ENCODE measurements at places on chromosomes 6 and 20. TPM values are rescaled to one million over a fixed set of nuclear protein-coding genes. Genes with fewer than 3 reads are reported as not detected.

SEMG1 gene
- not detected for total RNA-seq

MATN4 gene
- not detected for total RNA-seq

IMPG1 gene
- total RNA-seq: not detected

MAPK14 gene
- 59.7 TPM for total RNA-seq

VARS1 gene
- 74.6 TPM for total RNA-seq

SLC22A2 gene
- not detected for total RNA-seq

TAP2 gene
- 170 TPM for total RNA-seq

GNAS-AS1 gene
- total RNA-seq: 1.7 TPM

AIF1 gene
- 46.1 TPM for total RNA-seq

Data from activated naive CD4-positive, alpha-beta T cell treated with anti-CD3 and anti-CD28 coated beads, Interleukin-2, amount 10 ng/mL, durations not matched to agents 5 hours and 36 hours (primary cell).